ENCODE measurements at places on chromosomes 13 and 19.

DNA sequence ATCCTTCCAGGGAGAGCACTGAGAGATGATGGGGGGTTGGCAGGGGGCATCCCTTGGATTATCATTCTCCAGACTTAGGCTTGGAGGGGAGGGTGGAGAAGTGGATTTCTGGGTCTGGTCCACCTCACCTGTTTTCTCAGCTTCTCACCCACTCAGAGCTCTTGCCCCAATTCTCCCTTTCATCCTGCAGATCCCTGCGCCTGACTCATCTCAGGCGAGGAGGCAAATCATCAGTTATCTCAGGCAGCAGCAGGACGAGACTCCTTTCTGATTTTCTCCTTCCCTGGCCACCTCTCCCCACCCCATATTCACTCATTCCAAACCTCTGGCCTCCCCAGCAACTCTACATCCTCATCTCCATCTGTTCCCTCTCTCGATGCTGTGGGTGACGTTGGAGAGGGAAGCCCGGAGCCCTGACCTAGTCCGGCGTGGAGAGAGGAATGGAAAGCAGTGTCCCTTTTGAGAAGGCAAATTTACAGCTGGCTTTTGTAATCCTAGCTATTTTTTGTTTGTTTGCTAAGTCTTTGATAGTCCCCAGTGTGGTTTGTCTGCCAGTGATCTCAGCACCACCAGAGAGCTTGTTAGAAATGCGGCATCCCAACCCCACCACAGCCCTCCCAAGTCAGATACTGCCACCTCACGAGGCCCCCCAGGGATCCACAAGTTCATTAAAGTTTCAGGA is 24.0 kb upstream of the TPT1 start:
- DNase-seq = no peak

- peak; percentile 91 for DNase-seq
Measured at GRCh38 chr13:41465241-41465847, 8.0 kb downstream of the RGCC start.

DNA sequence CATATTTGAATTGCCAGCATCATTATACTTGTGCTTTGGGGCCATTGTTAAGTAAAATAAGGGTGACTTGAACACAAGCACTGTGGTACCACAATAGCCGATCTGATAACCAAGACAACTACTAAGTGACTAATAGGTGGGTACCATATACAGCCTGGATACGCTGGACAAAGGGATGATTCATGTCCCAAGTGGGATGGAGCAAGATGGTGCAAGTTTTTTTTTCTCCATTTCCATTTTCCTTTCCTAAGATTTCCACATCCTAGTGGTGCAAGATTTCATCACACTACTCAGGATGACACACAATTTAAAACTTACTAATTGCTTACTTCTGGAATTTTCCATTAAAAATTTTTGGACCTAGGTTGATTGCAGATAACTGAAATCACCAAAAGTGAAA is 15.1 kb downstream of the BRCA2 start:
- peak; percentile 96 for DNase-seq

DNA sequence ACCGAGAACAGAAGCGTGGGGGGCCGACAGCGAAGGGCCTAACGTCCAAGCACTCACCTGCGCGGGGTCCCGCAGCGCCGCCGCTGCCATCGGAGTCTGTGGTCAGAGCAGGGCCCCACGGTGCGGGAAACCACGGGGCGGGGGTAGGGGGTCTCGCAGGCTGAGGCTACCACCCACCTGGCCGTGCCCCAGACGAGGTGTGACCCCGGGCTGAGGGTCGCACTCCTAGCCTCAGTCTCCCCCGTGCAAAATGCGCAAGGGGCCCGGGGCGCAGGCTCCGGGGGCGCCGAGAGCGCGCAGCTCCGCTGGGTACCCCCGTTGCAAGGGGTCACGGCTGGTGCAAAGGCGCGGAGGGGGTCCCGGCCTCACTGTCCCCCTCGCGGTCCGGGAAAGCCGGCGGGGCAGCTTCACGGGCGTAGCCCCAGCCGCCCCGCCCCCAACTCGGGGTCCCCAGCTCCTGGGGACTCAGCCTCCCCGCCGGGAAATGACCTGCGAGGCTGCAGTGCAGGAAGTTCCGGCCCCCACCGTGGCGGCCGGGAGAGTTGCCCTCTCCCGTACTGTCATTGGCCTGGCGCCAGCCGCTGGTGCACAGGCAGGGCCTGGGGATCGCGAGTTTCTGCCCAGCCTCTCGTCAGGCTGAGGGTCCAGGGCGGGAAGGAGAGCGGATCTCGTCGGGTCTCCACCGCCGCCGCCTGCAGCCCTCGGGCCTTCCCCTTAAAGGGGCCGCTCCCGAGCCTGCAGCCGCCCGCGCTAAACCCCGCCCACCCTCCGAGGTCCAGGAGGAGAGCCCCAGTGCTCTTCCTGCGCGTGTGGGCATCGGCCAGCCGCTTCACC is at the start of gene ZNF792:
Gene ZNF792 (minus strand): TSS at position 657 of the 834 bp plus-strand sequence. CDS start 567 bp downstream, at position 90.
- peak; percentile 18 for DNase-seq

DNA sequence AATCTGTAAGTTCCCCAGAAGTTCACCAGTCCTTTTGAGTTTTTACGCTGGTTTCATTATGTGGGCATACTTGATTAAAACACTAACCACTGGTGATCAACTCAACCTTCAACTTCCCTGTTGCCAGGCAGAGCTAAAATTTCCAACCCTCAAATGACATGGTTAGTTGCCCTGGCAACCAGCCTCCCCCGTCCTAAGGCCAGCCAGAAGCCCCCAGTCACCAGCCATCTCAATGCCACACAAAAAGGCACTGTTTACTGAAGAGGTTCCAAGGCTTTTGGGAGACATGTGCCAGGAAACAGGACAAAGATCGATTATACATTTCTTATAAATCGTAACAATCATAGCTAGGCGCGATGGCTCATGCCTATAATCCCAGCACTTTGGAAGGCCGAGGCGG is 1.6 kb downstream of the ZNF649 start:
- no peak for DNase-seq

GRCh38 chr19:48815870-48816501 is 5.2 kb upstream of the BCAT2 start:
- DNase-seq = no peak

- peak; percentile 17 for DNase-seq
Measured at GRCh38 chr13:92573467-92574057, 653.0 kb upstream of the GPC6 start.

DNA sequence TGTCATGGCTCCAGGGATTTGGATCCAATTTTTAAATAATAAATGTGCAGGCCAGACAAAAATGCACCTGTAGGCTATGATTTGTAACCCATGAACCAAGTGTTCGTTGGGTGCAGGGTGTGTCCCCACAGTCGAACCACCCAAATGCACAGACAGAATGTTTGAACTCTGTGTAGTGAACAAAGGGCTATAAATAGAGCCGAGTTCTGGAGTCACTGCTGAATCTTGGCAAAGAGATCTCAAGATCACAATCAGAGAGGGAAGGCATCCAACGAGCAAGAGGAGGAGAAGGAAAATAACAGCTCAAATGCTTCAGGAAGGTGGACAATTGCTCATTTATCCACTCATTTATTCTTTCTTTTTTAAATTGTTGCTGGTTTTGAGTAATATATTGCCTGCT is 547.9 kb downstream of the FGF9 start:
- no peak for DNase-seq

Measured in fibroblast of mammary gland (primary cell).